ENCODE measurements at places on chromosomes 2 and 18.

- DNase-seq = no peak
Observed at GRCh38 chr2:88136817-88137216, 9.0 kb upstream of the FABP1 start.

DNA sequence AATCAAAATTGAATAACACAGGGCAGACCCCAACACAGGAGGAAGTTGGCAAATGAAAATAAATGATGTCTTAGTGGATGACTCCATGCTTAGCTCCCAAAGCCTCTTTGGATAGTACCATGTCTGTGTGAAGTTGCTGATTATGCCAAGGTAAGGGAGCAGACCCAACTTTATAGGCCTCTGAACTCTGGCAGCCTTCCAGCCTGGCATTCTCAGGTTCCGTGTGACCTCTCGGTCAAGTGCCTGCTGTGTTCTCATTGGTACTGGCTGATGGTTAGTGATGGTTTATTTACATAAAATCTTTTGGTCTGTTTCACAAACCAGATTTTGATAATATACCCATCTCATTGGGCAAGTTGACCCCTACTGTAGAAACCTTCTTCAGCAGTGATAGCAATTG, 112.2 kb upstream of the TTC39C start:
- DNase-seq = no peak

DNA sequence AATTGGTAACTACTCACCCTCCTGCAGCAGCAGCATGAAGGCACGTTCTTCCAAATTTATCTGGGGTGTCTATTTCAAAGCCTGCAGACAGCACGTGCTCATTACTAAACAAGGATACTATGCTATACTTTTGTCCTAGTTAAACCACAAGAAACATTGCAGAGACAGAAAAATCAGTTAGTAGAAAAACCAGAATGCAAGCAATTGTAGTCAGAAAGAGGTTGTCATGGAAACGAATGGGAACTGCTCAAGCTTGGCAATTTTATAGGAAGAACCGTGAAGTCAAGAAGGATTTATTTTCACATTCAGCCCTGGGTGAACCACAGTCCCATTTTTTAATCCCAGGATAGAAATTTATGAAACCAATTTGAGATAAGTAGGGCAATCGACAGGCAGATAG, 162.2 kb upstream of the PGAP1 start:
- no peak for DNase-seq

DNA sequence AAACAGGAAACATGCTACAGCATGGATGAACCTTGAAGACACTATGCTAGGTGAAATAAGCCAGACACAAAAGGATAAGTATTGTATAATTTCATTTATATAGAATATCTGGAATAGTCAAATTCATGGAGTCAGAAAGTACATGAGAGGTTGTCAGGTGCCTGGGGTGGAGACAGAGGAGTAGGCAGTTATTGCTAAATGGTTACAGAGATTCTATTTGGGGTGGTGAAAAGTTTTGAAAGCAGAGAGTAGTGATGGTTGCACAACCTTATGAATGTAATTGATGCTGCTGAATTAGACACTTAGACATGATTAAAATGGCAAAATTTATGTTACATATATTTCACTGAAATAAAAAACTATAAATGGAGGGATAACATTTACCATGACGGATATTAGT, 197.4 kb downstream of the VAPA start:
- no peak for DNase-seq

- DNase-seq = no peak
Observed at GRCh38 chr2:109126501-109126860, 2.5 kb upstream of the SH3RF3 start.

GRCh38 chr2:197571627-197572271, 55.9 kb downstream of the MOB4 start:
- DNase-seq = no peak

- no peak for DNase-seq
Observed at GRCh38 chr2:228689053-228689452, 507.6 kb upstream of the SPHKAP start.

DNA sequence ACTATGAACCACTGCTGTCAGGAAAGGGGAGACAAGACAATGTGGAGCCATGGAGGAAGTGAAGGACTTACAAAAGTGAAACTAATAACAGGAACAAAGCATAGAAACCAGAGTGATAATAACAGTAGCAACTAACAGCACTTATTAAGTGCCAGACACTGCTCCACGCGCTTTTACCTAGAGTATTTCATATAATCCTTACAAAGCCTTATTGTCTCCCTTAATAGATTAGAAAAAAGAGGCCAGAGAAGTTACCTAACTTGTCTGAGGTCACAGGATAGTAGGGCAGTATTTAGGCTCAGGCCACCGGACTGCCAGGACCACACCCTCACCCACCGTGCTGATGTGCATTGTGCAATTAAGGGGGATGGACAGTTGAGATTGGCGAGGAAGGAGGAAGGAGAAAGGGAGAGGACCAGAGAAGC, 98.6 kb upstream of the NFU1 start:
- DNase-seq = no peak

GRCh38 chr18:2515171-2515787, 56.0 kb downstream of the METTL4 start:
- no peak for DNase-seq

DNA sequence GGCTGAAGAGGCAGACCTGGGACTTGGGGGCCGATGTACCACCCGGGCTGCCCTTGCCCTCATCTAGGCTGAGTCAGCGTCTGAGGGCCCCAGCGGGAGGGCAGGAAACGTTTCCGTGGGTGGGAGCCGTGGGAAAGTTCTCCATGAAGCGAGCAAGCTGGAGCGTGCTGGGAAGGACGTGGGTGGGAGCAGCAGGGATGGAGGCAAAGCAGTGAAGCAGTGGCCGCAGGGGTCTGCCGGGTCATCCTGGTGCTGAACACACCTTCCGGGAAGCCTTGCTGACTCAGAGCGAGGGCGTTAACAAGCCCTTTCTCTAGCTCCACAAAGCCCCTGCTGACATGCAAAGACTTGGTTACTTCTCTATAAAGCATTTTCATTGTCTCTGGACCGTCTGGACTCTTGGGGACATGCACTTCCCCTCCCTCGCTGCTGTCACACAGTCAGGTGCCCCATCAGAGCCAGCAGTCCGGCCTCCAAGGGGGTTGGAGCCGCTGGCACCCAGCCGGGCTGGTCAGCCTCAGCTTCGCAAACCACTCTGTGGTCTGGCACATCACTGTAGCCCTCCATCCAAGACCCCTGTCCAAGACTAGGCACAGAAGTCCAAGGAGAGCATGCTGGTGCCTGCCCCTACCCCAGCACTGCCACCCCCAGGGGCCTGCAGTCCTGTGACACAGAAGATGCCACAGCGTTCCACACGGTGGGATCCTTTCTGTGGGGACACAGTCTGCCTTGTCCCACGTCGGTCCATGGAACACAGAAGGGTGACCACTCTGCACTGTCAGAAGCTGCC, 115.1 kb upstream of the GPC1 start:
- DNase-seq = no peak

DNA sequence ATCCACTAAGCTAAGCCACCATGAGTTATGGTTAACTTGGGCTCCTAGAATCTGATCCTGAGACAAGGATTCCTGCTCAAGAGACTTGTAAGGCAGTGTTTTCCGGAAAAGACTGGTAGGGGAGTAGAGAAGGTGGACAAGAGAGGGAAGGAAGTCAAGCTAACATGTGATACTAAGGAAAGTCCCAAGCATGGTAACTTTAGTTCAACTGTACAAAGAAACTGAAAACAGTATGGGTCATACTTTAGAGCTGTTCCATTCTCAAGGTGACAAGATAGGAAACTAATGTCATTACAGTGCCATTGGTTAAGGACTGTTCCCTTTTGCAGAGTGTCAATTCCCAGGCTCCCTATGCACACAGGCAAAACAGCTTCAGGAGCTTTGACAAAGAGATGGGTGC, 5.8 kb downstream of the MYO5B start:
- DNase-seq = no peak

GRCh38 chr18:41593171-41593675, 361.8 kb upstream of the PIK3C3 start:
- no peak for DNase-seq

- no peak for DNase-seq
Observed at GRCh38 chr18:78767648-78768071, 212.0 kb upstream of the SALL3 start.

DNA sequence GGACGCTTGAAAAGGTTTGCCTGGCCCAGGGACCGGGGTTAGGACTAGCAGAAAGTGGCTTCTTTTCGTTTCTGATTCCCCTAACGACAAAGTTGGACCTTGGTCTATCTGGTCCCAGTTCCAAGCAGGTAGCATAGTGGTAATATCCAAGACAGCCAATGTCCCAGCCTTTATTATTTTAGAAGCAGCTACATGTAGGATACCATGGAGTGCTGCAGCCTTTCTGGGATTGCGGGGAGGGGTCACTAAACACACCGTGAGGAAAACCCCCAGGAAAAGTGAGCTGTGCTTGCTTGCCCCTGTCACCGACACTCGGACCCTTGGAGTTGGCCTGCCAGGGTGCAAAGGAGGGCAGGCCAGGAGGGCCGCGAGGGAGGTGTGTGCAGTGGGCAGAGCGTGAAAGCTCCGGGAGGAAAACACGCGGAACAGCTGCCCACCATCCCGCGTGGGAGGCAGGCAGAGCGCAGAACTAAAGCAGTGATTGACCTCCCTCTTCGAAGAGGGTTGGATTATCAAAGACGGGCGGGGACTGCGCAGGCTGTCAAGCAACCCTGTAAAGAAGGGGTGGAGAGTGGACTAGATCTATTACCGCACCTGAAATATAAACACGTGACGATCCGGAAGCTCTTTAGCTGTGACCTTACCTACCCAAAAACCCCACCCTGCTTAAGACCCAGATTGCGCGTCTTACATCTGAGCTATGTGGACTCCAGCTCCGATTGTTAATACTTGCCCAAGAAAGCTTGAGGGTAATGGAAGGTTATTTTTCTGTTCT, 624 bp upstream of the MAP4K3 start:
- peak; percentile 13 for DNase-seq

DNA sequence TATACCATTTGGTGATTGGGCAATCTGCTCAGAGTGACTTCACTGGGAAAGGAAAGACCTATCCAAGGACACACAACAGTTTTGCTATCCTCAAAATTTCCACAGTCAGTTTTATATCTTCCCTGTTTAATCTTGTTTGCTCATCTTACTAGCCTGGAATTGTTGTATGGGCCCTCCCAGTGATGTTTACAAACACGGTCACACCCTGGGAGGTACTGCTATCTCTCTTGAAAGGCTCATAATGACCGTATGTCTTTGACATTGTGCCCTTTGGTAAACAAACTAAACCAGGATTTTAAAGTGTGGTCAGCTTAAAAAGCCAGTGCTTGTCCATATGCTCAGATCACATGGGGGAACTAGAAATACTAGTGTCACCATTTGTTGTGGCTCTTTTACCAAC, 277.0 kb downstream of the CDH2 start:
- DNase-seq = no peak
